ENCODE measurements at places on chromosomes 7 and 10.
A peak's percentile ranks its signal among the peaks of the same experiment; 100 is the strongest.

DNA sequence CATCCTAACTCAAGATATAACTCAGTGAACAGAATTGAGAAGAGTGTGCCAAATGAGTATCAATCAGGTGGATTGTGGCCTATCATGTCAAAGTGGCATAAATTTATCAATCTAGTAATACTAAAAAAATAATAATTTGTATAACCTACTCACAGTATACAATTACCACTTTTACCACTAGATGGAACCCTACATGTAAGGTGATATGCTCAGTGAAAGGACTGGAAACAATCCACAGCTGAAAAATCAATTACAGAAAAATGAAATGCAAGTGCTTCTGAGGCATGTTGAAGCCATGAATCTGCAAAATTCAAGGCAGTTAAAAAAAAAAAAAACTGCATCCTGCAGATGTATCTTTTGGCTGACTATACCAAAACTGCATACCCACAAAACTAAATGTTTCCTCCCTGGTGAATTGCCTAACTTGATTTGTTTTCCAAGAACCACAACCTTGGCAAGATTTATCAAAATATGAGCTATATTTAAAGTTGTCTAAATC is 13.9 kb downstream of the ARHGAP19 start:
- peak; percentile 25 for DNase-seq

- no peak for DNase-seq
Observed at GRCh38 chr7:117200786-117201458, 121.9 kb downstream of the WNT2 start.

DNA sequence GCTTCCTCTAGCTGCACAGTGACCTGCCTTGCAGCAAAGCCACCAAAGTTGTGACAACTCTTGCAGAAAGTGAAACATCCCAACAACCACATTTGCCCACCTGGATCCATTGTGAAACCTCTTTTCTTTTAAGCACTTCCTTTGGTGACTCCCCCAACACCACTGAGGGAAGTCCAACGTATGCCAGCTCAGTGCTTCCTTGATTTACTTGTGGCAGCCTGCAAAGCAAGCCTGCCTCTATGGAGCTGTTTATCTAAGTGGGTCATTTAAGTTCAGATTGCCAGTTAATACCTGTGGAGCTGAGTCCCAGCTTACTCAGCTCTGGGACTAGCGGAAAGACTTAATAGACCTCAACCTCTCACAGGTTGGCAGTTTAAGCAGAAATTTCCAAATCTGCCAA is 230.8 kb upstream of the GHITM start:
- DNase-seq = no peak

DNA sequence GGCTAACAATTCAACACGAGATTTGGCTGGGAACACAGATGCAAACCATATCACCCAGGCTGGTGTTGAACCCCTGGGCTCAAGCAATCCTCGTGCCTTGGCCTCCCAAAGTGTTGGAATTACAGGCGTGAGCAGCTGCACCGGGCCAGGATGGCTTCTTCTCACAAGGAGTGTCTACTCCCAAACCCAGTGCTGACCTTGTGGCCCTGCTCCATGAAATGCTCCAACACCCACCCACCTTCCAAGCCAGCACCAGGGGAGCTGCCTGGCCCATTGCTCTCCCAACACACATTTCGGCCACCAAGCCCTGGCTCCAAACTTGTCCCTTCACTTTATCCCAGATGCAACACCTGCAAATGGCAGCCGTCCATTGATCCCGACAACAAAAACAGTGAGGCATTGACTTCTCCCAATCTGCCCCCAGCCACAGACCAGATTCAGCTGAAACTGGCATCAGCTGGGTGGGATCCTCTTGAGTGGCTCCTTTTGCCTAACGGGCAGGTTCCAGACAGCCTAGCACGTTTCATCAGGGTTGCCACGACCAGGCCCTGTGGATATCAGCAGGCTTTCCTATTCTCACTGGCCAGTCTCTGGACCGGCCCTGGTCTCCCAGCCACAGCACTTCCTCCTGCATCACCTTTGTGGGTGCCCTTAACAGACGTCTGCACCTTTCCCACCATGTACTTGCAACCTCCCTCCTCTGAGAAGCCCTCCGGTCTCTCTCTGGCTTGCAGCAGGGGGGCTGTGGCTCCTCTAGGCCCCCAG is 105.7 kb upstream of the CARD11 start:
- DNase-seq = no peak

GRCh38 chr7:30973791-30974604 is 10.2 kb downstream of the GHRHR start:
- no peak for DNase-seq

DNA sequence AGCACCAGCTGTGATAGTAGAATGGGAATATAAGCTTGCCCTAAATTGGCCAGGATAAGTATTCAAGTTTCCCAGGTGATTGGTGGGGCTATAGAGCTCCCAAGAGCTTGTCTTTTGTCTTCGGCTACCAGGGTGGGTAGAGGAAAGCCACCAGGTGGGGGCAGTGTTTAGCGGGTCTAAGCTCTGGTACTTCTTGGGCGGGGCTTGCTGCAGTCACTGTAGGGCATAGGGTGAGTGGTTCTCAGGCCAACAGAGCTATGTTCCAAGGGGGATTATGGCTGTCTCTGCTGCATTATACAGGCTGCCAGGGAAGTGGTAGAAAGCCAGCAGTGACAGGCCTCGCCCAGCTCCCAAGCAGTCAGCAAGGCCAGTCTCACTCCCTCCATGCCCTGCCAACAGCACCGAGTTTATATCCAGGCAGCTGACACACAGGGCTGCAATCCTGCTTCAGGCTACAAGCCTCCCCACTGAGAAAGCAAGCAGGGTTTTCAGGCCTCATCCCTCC is 110.7 kb downstream of the ZNF467 start:
- DNase-seq = peak; percentile 16

DNA sequence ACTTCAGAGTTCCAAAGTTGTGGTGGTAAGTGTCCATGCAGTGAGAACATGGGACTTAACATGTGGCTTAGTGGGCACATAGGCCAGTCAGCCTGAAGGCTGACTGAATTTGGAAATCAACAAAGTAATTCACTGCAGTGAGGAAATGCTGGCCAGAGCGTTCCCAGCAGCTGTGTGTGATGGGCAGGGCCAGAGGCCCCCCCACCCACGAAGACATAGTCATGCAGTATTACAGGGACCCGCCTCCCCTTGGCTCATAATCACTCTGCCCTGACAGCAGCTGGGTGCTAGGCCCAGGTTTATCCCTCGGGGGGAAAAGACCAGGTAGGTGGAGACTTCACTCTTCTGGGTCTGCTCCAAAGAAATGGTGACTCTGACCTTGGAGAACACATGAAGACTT is 33.7 kb downstream of the HTR5A start:
- DNase-seq = no peak

DNA sequence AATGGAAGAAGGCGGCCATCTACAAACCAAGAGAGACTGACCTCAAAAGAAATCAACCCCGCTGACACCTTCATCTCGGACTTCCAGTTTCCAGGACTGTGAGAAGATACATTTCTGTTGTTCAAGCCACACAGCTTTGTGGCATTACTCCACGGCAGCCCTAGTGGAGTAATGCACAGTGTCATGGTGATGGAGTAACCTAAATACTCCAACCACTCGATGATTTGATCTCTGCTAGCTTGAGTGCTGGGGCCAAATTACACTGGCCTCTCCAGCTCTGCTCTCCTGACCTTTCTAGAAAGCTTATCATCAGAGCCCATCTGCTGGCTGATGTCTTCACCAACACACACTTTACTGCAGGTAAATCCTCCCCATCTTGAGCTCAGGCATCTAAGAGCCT is 52.2 kb downstream of the GALNT17 start:
- DNase-seq = no peak

DNA sequence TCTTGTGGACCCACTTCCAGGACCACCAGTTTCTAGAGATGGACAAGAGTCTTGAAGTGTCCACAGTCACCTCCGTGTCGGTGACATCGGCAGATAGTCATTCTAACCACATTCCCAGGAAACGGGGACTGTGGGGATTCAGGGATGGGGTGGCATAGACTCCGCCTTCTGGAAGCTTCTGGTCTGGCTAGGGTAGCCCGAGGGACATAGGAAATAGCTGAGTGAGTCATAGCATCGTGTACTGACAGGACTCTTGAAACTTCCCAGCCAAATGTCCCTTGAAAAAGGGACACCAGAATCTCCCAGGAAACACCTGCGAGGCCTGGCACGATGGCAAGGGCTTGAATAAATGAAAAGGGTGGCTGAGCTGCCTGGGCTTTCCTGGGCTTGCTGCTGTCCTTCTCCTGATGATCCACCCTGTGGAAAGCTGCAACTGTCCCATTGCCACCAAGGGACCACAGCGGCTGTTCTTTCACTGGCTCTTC is 84.1 kb upstream of the LRRC4 start:
- DNase-seq = no peak

All from NCI-H2029 treated with DMSO at 0.1 percent for 48 hours (cell line).